Epithelial cell of umbilical artery (primary cell): ENCODE measurements at places on chromosomes 7 and 10. TPM values are rescaled to one million over a fixed set of nuclear protein-coding genes. Genes with fewer than 3 reads are reported as not detected.

CTAGE6 gene
- under 0.01 and 0.46 TPM in 2 replicates for total RNA-seq

MRPS24 gene
- 85.0 and 89.0 TPM in 2 replicates for total RNA-seq

SEPTIN7 gene
- total RNA-seq, result 136 and 164 TPM in 2 replicates

TMEM130 gene
- under 0.01 TPM in 1 of 2 replicates, not detected in the other for total RNA-seq

ST8SIA6 gene
- 0.32 and 0.46 TPM in 2 replicates for total RNA-seq

GPR15LG gene
- not detected in 2 replicates for total RNA-seq

CHAT gene
- not detected in 2 replicates for total RNA-seq

CHRM2 gene
- under 0.01 TPM in 1 of 2 replicates, not detected in the other for total RNA-seq

CAMK2G gene
- total RNA-seq, result 22.4 and 22.5 TPM in 2 replicates

ANKRD61 gene
- 0.32 TPM in 1 of 2 replicates, not detected in the other for total RNA-seq

OLAH gene
- total RNA-seq, result under 0.01 TPM in 1 of 2 replicates, not detected in the other

RET gene
- total RNA-seq, result not detected in 2 replicates

AOAH gene
- 1.1 TPM in 1 of 2 replicates, not detected in the other for total RNA-seq

DBNL gene
- total RNA-seq, result 158 and 167 TPM in 2 replicates

OR2A1 gene
- total RNA-seq, result under 0.01 TPM in 2 replicates

GDF10 gene
- under 0.01 and 0.30 TPM in 2 replicates for total RNA-seq

GRID2IP gene
- total RNA-seq, result not detected in 2 replicates

XPNPEP1 gene
- total RNA-seq, result 132 and 158 TPM in 2 replicates

UTF1 gene
- not detected in 2 replicates for total RNA-seq

HOXA6 gene
- total RNA-seq, result 2.6 and 2.9 TPM in 2 replicates

TDRD1 gene
- not detected in 2 replicates for total RNA-seq

TMEM140 gene
- total RNA-seq, result 4.2 and 22.3 TPM in 2 replicates

TAS2R41 gene
- total RNA-seq, result not detected in 2 replicates

LHFPL3 gene
- total RNA-seq, result not detected in 2 replicates

SMKR1 gene
- 0.46 TPM in 1 of 2 replicates, not detected in the other for total RNA-seq

PPP1R3C gene
- 1.9 and 5.9 TPM in 2 replicates for total RNA-seq

CYP3A7 gene
- total RNA-seq, result not detected in 2 replicates

TFEC gene
- 1.7 and 1.9 TPM in 2 replicates for total RNA-seq

TLX1 gene
- total RNA-seq, result 0.15 TPM in 1 of 2 replicates, not detected in the other

KRIT1 gene
- total RNA-seq, result 27.6 and 40.4 TPM in 2 replicates

CABCOCO1 gene
- total RNA-seq, result 0.97 TPM in 1 of 2 replicates, not detected in the other

NPSR1 gene
- not detected in 2 replicates for total RNA-seq

GPR146 gene
- total RNA-seq, result 12.0 and 37.5 TPM in 2 replicates

SPDYE6 gene
- total RNA-seq, result not detected in 2 replicates

COL28A1 gene
- total RNA-seq, result not detected in 2 replicates

TCTN3 gene
- total RNA-seq, result 23.7 and 27.5 TPM in 2 replicates

PRKAG2 gene
- total RNA-seq, result 15.6 and 19.6 TPM in 2 replicates

GAD2 gene
- not detected in 2 replicates for total RNA-seq

AKR1C8 gene
- total RNA-seq, result under 0.01 TPM in 1 of 2 replicates, not detected in the other

PHYHIPL gene
- under 0.01 TPM in 1 of 2 replicates, not detected in the other for total RNA-seq

TCERG1L gene
- not detected in 2 replicates for total RNA-seq

KCNH2 gene
- under 0.01 and 0.15 TPM in 2 replicates for total RNA-seq

ASB10 gene
- total RNA-seq, result not detected in 2 replicates

MMRN2 gene
- total RNA-seq, result 346 and 377 TPM in 2 replicates

CPA5 gene
- not detected in 2 replicates for total RNA-seq

TMEM229A gene
- total RNA-seq, result not detected in 2 replicates

PLAU gene
- total RNA-seq, result 26.6 and 48.6 TPM in 2 replicates

VWDE gene
- total RNA-seq, result 0.65 and 1.7 TPM in 2 replicates

CLCN1 gene
- total RNA-seq, result not detected in 2 replicates

DOCK4 gene
- 138 and 229 TPM in 2 replicates for total RNA-seq

EVX1 gene
- total RNA-seq, result not detected in 2 replicates

NKX1-2 gene
- not detected in 2 replicates for total RNA-seq

AGR3 gene
- total RNA-seq, result not detected in 2 replicates

TSPAN33 gene
- total RNA-seq, result 0.30 and 0.65 TPM in 2 replicates

PGAM2 gene
- not detected in 2 replicates for total RNA-seq

PRSS37 gene
- not detected in 2 replicates for total RNA-seq

TAS2R5 gene
- 0.32 and 2.3 TPM in 2 replicates for total RNA-seq

CALHM1 gene
- not detected in 2 replicates for total RNA-seq

FBXO24 gene
- total RNA-seq, result under 0.01 and 0.15 TPM in 2 replicates

ELMO1 gene
- 28.3 and 40.7 TPM in 2 replicates for total RNA-seq
